ENCODE measurements at places on chromosomes 7 and 10.

DNA sequence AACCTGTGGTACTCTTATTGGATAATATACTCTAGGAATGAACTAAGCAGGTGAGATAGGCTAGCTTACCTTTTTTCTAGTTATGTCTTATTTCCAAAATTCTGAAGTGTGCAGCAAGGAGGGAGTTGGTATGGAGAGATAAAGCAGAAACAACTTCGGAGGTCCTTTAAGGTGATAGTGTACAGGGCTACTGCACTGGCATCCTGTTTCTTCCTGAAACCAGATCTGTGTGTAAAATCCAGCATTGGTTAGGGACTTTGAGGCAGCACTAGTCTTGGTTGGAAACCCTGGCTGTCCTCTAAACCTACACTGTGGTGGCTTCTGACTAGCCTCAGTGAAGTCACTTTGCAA lies 66.9 kb upstream of the STRIP2 start:
- DNase-seq: no peak

- DNase-seq: no peak
These were observed 125.9 kb upstream of the PPIF start for GRCh38 chr10:79221110-79222051.

DNA sequence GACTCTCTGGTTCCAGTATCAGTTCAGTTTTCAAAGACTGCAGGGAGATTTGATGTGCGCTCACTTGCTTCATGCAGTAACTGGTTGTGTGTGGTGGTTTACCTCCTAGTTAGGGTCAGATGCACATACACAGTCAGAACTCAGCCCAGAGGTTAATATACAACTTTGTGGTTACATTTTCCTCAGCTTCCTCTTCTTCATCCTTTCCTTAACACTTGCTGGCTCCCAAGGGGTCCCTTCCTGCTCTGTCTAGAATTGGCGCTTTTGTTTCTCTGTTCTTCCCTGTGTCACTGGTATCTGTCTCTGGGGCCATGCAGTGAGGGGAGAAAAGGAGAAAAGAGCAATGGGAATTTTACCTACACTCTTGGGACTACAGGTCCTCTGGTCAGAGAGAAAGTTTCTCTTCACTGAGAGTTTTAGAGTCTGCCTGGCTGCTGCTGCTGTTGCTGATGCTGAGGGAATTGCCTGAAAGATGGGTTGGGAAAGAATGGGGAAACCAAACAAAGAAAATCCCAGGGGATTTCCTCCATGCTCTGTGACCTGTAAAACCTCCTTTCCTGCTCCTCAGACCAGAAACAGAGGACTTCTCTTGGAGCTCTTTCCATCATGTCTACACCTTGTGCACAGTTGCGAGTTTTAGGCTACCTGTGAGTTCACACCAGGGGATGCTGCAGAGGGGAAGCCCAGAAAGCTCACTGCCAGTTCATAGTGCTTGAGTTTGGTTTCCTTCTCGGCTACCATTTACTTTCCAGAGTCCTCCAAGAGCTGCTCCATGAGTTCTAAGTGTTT lies 74.6 kb downstream of the WDFY4 start:
- DNase-seq: no peak

GRCh38 chr7:108030516-108030915 lies 27.6 kb upstream of the LAMB1 start:
- no peak for DNase-seq

GRCh38 chr7:47498229-47499056 lies 83.5 kb downstream of the TNS3 start:
- DNase-seq: no peak

DNA sequence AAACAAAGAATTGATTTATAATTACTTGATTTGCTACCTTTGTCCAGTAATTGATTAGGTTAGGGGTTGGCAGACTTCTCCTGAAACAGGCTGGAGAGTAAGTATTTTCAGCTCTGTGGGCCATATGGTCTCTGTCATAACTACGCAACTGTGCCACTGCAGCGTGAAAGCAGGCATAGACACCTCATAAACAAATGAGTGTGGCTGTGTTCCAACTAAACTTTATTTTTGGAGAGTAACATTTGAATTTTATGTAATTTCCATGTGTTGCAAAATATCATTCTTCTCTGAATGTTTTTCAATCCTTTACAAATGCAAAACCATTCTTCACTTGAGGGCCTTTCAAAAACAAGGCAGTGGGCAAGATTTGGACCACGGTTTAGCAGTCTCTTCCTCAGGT lies 76.9 kb downstream of the GALNT17 start:
- no peak for DNase-seq

DNA sequence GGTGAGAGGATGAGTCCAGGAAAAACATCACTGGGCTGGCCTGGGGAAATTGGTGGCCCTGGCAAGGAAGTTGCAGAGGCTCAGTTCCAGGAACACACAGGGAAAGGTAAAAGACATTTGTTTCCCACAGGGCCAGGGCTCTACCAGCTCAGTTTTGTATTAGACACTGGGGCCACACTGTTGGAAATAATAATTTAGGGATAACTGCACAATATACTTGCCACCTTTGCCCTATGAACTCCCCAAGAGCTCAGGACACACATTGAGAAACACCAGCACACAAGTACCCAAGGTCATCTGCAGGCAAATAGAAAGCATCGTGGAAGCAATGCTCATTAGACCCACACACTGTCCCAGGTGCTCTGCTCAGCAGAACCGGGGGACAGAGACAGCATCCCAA lies 617.6 kb downstream of the PTPRN2 start:
- no peak for DNase-seq

GRCh38 chr10:91219371-91220193 lies 881 bp upstream of the PCGF5 start:
- DNase-seq: no peak

DNA sequence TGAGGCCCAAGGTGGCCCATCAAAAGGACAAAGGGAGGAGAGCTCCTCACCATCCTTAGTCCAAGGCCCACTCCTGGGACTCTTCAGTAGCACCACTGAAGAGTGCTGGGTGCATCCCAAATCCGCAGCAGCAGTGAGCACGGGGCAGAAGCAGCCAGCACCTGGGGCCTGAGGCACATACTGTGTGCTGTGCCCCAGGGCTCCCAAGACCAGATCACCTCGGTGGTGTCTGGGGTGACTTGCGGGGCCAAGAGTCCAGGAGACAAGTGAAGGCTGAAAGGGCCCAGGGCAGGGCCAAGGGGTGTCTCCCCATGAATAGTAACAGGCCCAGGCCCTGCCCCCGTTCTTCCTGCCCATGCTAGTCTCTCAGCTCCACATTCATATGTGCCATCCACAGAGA lies 59.9 kb upstream of the INSIG1 start:
- no peak for DNase-seq

GRCh38 chr7:39507866-39508551 lies 58.2 kb upstream of the YAE1 start:
- DNase-seq: no peak

- DNase-seq: no peak
These were observed 21.0 kb downstream of the OPTN start for GRCh38 chr10:13120786-13121499.

DNA sequence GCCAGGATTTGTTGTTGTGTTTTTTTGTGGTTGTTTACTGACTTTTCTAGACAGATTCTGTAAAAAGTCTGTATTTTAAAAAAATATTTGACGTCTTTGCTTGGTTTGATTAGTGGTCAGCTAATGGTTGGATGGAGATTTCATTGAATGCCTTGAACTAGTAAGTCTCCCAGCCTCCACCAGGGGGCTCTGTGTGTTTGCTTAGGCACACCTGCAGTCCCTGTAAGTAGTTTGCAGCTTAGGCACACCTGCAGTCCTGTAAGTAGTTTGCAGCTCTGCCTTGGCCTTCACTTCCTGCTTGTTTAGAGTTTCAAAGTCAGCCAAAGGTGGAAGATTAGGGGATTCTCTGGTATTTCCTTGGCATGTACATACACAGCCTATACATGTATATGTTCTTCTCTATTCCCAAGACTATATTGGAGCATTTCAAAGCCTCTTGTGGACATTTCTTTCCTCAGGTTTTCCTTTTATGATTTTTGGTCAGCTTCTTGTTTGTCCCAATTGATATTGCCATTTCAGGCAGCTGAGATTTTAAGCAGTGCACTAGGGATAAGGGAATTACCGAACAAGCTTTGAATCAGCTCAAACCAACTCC lies 101.6 kb downstream of the CCSER2 start:
- peak; percentile 41 for DNase-seq

DNA sequence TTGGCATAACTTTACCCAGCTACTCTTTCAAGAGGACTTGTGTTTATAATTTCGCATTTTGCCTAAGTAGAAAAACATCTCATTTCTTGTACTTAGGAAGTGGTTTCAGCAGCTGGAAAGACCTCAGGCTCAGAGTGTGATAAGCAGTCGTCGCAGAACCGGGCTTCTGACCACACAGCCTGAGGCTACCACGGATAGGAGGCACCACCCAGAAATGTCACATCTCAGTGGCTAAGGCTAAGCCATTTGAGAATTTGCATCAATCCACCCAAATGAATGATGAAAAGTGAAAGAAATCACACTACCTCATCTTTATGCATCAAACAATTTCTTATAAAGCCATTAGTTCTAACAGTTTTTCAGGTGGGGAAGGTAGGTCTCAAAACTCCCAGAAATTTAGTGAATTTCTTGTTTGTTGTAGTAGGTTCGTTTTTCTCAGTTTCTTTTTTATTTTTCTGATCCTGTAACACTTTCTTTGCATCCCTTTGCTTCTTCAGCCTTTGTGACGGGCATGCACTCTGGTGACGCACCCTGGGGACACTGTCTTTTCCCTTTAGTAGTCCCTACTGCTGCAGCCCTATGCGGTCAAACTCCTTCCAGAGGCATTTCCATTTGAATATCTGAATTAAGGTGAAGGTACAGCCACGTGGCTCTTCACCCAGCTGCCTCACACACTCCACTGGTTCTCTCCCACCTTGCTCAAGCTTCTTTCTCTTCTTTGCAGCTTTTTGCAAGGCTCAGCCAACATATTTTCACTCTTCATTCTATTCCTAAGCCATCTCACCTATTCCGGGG lies 68.5 kb downstream of the MAP3K8 start:
- no peak for DNase-seq

DNA sequence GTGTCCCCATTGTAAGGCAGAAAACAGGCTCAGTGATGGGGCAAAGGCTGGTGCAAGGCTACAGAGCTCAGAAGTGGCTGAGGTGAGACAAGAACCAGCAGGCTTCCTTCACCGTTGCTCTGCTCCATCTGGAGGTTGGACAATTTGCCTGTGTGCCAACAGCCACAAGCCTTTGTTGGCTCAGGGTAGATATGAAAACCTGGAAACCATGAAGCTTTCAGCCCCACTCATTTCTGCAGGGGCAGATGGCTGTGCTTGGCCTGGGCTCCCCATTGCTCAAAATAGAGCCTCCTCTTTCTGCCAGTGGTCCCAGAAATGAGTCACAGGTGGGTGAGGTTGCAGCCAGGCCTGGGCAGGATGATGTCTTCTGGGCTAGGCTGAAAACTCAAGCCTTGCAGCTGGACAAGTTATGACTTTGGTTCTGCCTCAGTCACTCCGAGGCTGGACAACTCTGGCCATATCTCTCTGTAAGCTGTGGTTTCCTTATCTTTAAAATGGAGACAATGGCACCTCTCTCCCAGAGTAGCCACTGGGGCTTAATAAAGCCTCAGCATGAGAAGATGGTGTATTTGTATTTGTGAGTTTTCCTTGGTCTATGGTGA lies 12.2 kb upstream of the ZNF273 start:
- DNase-seq: no peak

- DNase-seq: no peak
These were observed 7.3 kb upstream of the ASB4 start for GRCh38 chr7:95478272-95479037.

GRCh38 chr10:130202984-130203621 lies 66.9 kb downstream of the GLRX3 start:
- DNase-seq: no peak

DNA sequence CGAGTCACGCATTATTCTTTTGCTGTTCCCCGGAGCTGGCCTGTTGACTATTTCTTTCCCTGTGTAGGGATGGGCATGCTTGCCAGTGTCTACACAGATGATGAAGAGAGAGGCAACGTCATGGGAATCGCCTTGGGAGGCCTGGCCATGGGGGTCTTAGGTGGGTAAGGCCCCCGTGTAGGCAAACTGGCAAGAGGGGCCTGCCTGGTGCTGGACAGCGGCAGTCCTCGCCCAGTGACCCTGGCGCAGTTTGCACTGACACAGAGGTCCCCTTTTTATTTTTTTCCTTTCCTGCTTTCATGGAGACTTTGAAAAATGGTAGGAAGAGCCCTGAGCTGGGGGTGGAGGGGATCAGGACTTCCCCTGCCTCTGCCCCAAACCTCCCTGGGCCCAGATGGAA lies 13.4 kb downstream of the SLC18A2 start:
- no peak for DNase-seq

DNA sequence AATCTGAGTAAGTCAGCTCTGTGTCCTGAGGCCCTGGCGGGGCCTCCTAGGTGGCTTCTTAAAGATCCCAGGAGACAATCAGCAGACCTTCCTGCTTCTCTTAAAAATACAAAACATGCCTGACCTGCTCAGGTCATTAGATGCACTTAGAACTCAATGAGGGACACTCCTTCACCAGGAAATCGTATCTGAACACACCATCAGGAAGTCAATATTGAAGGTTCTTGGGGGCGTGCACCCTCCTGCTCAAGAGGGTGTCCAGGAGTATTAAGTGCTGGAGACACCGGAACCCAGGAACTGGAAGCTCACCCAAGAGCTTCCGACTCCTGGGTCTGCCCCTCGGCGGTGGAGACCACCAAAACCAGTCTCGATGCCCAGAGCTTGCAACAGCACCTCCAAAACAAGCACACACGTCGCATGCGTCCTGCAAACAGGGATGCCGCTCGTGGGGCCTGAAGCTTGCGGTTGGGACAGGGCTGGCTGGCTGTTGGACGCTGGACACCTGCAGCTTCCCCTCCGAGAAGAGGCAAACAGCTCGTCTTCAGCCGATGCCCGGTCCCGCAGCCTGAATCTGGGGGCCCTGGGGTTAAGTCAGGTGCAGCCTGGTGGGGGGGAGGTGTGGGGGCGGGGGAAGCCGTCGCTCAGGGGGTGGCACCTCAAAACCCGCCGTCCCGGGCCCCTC lies 803 bp downstream of the RAPGEF5 start:
- no peak for DNase-seq

- peak; percentile 18 for DNase-seq
These were observed 32.0 kb upstream of the PLEKHA1 start for GRCh38 chr10:122342293-122343134.

GRCh38 chr10:14296065-14296709 lies 34.5 kb downstream of the FRMD4A start:
- DNase-seq: no peak

DNA sequence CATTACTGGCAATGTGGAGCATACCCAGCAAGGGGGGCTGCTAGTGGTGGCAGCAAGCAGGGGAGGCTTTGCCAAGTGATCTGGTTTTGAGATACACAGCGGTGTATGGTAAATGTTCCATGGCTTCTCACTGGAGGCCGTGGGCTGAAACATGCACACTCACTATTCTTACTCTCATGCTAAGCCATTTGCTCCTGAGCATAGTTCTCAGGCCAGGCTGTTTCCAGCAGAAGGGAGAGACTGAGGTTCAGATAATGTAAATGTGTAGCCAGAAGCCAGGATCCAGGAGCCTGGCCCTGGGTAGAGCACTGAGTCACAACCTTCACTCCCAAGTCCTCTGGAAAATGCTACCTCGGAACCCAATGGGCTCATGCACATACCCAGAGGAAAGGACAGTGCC lies 757.9 kb downstream of the GRID1 start:
- DNase-seq: no peak

GRCh38 chr7:7266257-7266881 lies 84.0 kb downstream of the C1GALT1 start:
- no peak for DNase-seq

GRCh38 chr10:126110489-126111180 lies 214.3 kb downstream of the FANK1 start:
- DNase-seq: no peak

- no peak for DNase-seq
These were observed 4.1 kb upstream of the PLAU start for GRCh38 chr10:73906524-73907447.
